Left renal cortex interstitium (tissue), 4 donors: ENCODE measurements at places on chromosomes 1 and 21.

DNA sequence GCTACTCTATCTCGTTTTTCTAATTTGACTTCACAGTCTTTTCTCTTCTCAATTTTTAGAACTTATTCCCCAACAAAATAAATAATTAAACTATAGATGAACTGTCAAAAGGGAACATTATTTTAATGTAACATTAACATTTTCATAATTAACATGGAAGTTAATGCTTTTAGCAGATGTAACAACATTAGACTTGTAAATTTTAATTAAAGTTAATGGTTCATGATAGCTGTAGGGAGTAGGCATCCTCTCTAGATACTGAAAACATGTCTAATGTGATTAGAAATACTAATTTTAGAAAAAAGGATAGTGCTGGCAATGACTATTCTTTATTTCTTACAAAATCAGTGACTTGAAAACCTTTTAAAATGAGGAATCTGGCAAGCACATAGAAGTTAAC is 32.1 kb upstream of the NEK7 start:
- no peak for DNase-seq

- no peak for DNase-seq
These were observed 100.0 kb upstream of the SLC25A33 start for GRCh38 chr1:9439074-9439761.

DNA sequence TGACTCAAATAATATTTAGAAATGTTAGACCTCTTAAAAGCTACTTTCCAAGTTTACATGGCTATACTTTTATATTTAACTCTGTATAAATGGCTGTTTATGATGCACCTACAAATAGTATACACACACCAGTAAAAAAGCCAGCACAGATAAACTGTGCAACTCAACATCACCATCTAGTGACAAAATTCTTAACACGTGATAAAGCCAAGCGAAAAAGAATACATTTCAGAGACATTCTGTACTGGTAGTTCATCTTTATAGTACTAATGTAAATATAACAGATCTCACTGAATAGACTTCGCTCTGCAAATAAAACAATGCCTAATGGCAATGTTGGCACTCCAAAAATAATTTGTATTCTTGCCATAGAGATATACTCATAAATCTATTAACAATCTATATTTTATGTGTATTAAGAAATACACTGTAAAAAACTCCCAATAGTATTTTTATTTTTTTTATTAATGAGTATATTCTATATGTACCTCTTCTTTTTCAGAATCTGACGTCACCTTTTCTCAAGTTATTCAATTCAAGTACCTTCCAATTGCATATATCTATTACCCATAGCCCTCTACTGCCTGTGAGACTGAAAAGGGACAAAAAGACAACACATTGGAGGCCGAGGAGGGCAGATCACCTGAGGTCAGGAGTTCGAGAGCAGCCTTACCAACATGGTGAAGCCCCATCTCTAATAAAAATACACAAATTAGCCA is 100.2 kb downstream of the DPYD start:
- DNase-seq: no peak

- no peak for DNase-seq
These were observed 42.0 kb downstream of the PROX1 start for GRCh38 chr1:214029796-214030195.

- no peak for DNase-seq
These were observed 53.1 kb downstream of the S100B start for GRCh38 chr21:46551636-46552241.

GRCh38 chr1:208923456-208923855 is 660.1 kb upstream of the CAMK1G start:
- no peak for DNase-seq

DNA sequence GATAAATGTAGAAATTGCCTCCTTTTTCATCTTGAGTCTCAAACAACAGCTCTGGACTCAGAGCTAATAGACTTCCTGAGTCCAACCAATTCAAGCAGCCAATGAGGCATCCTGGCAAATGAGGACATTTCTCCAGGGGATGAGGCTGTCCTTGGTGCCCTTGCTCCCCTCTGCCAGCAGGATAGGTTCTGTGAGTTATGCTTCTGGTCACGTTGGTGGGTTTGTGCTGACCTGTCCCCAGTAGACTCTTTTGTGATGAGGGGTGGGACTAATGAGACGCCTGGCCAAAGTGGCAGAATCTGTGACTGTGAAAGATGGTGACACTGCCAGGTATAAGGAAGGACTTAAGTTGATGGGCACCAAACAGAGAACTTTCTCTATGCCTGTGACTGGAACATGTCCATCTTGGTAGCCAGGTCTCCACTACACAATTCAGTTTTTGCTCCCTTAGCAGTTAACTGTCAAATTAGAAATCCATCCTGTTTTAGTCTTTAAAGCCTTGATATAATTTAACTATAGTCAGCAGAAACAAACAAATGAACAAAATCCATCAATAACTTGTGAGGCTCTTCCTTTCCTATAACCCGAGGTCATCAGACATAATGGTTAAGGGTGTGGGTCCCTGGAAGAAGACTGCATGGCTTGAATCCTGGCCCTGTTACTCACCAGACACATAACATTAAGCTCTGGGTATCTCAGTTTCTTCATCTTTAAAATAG is 35.7 kb upstream of the THEM4 start:
- DNase-seq: no peak

GRCh38 chr1:111157431-111157830 is 17.4 kb downstream of the CEPT1 start:
- no peak for DNase-seq

DNA sequence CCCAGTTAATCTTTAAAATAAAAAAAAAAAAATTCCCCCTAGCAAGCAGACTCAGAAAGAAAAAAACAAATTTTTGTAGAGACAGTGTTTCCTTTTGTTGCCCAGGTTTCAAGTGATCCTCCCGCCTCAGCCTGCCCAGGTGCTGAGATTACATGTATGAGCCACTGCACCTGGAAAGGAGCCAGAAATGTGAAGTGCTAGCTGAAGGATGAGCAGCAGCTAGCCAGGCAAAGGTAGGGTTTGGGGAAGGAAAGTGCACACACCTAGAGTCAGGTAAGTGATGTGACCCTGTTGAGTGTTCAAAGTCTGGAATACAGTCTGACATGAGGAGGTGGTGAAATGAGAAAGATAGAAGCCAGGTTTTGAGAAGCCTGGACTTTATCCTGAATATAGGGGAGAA is 1.7 kb downstream of the AKR1A1 start:
- no peak for DNase-seq

- no peak for DNase-seq
These were observed 4.0 kb upstream of the ZBTB40 start for GRCh38 chr1:22447621-22448111.

GRCh38 chr1:219265026-219265515 is 91.4 kb downstream of the LYPLAL1 start:
- no peak for DNase-seq

DNA sequence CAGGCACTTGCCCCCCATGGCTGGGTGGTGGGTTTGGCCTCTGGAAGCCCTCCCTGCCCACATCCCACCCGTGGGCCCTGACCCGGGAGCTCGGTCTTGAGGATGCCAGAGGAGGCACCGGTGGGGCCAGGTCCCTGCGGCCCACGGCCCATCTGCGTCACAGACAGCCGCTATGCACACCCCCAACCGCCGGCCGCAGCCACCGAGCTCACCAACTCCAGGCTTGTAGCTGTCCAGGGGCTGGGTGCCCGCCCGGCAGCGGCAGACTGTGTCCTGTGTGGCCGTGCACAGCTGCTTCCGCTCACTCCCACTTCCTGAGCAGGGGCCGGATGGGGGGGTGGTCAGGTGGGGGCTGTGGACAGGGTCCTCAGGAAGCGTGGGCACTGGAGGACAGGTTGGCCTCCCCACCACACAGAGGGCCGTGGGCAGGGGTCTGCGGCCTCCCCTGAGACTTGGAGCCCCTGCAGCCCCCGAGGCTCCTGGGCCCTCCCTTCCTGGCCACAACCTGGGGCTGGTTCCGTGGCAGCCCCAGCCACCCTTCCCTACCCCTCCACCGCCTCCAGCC is 1.1 kb downstream of the TNFRSF4 start:
- DNase-seq: no peak

GRCh38 chr1:229230893-229231753 is 39.8 kb upstream of the RAB4A start:
- no peak for DNase-seq

DNA sequence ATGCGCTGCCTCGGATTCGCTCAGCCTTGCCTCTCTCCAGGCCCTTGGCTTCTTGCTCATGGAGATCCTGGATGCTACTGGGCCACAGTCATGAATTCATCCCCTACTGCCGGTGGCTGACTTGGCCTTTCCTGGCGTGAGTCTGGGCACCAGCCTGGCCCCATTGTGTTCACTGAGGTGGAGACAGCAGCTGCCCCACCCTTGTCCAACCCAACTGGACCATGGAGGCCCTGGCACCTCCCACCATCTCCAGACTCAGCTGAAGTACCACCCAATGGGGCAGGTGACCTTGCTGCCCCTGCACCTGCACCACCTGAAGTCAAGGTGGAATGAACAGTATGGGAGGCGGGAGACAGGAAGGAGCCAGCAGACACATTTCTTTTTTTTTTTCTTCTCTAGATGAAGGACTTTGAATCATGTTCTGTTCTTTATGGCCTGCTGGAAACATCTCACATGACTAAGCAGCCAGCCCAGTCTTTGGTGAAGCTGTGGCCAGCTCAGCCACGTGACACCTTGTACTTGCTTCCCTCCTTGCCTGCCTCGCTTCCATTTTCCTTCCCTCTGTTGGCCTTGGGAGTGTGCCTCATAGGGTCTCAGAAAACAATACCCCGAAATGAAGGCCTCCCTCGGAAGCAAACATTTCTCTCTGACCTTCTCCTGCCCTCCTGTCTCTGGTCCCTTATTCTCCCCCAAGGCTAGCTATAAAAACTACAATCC is 3.8 kb upstream of the SLC30A2 start:
- DNase-seq: no peak

DNA sequence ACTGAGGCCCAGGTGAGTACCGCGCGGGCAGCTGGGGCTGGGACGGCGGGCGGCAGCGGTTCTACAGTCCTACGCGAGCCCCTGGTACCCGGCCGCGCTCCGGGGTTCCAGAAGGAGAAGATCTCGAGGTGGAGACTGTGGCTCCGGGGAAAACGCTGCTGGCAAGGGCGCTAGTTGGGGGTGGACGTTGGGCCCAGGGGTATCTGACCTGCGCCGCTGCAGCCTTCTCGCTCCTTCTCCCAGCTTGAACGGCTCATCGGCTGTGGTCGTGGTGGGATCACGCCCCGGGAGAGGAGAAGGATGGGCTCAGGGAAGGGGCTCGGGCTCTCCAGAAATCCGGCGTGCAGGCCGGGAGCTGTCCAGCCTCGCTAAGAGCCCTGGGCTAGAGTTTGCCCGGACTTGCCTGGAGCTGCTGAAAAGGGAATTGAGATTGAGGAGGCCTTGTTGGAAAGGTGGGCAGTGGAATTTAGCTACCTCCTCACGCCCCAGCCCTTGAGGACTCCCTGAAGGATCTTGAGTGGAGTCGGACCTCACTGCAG is 1.1 kb upstream of the POU3F1 start:
- DNase-seq: no peak

DNA sequence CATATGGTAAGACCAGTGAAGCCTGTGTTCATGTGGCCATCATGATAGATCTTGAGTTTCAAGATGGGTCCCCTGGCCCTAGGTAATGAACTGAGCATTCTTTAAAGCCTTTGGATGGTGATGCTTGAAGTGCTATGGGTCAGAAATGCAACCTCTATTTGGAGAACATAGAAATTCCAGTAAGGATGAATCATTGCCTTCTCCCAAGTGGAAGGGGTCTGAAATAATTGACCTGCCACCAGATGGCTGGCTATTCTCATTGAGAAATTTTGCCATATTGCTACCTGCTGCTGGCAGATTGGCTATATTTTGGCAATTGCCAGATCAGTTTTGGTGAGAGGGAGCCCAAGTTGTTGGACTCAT is 739 bp upstream of the IFI6 start:
- no peak for DNase-seq

DNA sequence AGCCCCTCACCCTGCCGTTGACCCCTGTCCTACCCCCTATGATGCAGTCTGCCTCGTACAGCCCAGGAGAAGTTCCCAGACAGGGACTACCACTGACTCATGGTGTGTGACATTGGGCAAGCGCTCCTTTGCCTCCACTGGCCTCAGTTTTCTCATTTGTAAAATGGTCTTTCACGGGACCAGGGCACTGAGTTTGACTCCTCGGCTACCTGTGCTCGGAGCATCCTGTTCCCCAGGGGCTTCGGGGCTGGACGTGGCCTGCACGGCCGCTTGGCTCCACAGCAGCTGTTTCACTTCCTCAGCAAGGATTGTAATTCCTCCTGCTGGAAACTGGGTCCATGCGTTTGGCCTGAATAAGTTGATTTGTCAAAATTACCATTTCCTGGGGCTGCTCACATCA is 277.3 kb downstream of the MATN1 start:
- DNase-seq: no peak

GRCh38 chr1:50418600-50419109 is 4.6 kb downstream of the DMRTA2 start:
- DNase-seq: no peak

GRCh38 chr1:245332513-245332912 is 177.7 kb downstream of the KIF26B start:
- DNase-seq: no peak

GRCh38 chr1:232813760-232814159 is 8.5 kb downstream of the MAP10 start:
- DNase-seq: no peak

DNA sequence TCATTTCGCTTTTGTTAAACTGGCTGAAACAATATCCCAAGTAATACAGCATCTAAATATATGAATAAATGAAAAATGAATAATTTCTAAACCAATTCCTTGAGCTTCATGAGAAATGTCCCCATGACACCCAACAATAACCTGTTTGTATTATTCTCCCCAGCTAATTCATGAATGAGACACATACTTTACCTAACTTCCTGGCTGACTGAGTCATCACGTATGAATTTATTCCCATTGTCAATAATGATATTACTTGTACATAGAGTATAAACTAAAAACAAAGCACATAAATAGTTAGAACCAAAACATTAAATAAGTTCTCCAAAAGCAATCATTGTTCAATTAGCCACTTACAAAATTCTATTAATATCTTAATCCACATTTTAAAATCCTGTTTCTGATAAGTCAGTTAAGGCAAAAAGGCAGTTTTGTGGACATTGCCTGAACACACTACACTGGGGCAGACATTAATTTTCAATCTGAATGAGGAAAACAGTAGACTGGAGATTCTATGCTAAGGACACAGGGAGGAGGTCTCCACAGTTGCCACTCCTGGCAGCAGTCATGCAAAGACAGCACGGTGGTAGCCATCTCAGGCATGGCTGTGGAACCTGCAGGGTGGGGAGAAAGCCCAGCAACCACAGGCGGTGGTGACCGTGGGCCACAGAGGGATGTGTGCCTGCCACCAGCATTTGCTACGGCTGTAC is 48.2 kb downstream of the SLC9C2 start:
- DNase-seq: no peak

DNA sequence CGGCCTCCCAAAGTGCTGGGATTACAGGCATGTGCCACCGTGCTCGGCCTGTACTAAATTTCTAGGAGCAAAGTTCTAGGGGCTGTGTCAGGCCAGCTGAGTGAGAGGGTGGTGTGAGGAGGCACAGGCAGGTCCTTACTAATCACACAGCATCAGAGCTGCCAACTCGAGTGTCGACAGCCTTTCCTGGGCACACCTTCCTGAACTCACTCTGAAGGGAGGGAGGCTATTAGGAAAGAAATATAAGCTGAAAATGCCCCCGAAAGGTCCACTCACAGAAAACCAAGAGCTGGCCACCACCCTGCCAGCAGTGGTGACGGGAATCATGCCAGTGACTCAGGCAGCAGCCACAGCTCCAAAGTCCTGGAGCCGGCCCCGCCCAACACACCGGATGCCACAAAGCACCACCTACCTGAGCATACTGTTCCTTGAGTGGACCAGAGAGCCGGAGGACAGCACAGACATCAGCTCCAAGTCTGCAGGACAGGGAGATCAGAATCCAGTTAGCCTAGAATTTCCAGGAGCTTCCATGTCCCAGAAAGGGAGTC is 4.5 kb downstream of the PMVK start:
- no peak for DNase-seq

- no peak for DNase-seq
These were observed 170.5 kb downstream of the TOMM20 start for GRCh38 chr1:234958066-234958705.
